ENCODE measurements at places on chromosomes 7 and 10.

GRCh38 chr7:135665042-135665441 lies 2.7 kb downstream of the STMP1 start:
- DNase-seq, result no peak

DNA sequence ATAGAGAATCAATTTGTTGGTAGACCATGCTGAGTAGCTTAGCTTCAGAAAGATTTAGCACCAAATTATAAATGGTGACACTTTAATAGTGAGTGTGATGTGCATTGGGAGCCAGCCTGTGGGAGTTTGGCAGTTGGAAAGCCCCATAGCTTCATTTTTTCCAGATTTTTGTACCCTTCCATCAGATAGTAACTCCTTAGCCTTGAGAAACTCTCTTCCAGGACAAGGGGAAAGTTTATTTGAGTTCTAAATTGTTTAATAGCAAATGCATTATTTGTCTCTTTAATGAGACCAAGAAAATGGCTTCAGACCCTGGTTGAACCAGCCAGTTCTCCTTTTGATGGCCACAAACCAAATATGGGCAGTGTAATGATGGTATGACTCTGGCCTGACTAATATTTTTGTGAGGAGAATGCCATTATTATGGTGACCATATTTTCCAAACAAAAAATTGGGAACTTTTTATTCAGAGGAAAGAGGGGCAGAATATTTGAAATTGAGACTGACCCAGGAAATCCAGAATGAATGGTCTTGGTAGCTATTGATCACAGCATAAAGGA lies 49.8 kb downstream of the PLCE1 start:
- no peak for DNase-seq

DNA sequence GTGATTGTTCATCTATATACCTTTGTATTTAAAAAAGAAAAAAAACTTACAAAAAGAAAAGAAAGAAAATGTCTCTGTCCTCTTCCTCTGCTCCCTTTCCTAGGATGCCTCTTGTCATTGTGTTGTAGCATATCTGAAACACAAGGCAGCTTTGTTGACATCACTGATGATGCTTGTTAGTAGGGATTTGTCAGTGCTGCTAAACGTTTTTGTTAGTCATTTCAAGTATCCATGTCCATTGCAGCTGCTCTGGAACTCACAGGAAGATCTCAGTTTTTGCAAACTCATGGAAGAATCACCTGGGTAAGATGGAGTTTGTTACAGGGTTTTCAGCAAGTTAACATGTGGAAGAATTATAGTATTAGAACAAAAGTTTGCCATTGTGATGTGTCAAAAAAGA lies 123.6 kb downstream of the CCSER2 start:
- DNase-seq, result no peak

GRCh38 chr10:119189811-119190282 lies 11.2 kb upstream of the PRDX3 start:
- DNase-seq, result no peak

Measured in glutamatergic neuron (in vitro differentiated cells).